ENCODE measurements at places on chromosomes 5 and 9. TPM values are rescaled to one million over a fixed set of nuclear protein-coding genes. Genes with fewer than 3 reads are reported as not detected.

DNA sequence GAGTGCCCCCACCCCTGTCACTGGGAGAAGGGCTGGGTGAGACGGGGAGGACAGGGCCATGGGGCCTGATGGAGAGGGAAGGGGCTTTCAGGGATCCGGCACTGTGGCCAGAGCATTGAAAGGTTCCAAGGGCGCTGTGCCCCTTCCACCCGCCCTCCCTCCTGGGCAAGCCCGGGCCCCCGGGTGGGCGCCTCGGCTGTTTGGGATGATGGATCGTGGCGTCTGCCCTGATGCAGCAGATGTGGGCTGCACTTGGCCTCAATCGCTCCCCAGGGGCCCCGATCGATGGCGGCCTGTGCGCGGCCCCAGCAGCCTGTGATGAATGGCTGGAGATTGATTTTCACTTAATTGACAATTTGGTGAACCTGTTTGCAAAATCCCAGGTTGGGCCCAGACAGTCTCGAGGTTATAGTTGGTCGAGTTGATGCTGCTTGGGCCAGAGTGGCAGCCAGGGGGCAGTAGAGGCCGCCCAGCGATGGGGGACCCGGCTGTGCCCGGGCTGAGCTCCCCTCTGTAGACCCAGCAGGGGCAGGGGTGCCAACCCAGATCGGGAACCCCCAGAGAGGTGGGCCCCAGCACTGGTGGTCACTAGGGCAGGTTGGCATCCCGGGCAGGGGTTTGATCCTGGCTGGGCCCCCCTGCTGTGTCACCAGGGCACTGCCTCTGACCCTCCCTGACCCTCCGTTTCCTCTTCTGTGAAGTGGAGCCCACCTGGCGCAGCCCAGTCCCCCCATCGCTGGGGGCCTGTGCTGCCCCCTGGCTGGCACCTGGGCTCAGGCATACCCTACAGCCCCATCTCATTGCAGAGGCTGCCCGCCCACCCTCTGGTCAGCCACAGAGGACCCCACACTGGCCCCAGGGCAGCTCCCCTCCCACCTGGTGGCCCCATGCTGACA is 34.7 kb downstream of the LHX3 start:
- DNase-seq, result no peak

SLC22A4 gene
- polyA plus RNA-seq, result 3.1 TPM

GRCh38 chr9:124188331-124189110 is 69.2 kb upstream of the NEK6 start:
- DNase-seq, result no peak

SEMA5A gene
- 18.8 TPM for polyA plus RNA-seq

DNA sequence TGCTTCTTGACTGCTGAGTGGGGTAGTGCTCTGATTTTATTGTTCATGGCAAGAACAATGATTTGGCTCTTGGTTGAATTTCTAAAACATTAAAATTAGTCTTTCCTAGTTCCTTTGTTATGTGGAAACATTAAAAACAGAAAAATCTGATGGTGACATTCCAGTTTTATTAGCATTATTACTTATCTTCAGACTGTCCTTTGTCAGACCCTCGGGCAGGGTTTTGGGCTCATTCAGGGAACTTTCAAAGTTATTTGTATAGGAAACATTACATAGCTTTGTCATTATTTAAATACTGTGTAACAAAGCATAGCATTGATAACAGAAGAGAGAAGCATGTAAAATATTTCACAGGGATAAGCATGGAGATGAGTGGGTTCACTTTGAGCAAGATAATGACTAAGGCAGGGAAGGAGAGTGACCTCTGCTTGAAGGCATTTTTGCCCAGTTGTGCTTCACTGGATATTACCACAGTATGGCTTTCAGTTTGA is 119.9 kb downstream of the KDM4C start:
- DNase-seq, result no peak

Data from right lung (tissue), 10 donors.